ENCODE measurements at places on chromosomes 11 and 22.

DNA sequence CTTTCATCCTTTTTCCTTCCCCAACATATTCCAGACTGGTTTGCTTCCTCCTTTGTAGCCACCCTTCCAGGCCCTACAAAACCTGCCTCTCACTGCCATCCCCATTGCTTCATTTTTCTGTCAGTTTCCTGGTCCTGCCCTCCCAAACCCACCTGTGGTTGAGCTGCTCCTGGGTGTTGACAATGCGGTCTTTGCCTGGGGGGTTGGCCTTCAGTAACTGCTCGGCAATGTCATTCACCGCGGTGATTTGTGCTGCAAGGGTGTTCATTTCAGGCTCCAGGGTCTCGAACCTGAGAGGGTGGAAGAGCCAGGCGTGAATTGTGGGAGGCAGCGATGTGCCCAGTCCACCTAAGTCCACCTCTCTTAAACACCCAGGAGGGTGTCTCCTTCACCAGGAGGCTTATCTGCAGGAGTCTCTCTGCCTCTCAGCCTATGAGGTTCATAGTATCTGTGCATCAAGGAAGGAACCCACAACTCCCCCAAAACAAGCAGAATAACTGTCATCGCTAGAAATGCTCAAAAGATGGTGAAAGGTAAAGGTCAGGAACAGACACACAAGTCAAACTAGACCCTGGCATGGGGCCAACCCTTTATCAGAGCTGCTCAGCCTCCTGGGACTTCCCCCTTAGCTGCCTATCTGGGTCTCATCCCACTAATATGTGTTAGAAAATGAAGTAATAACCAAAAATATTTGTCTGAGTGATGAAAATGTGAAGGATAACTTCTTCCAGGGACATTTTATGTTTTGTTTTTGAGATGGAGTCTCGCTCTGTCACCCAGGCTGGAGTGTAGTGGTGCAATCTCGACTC, 23.9 kb upstream of the RBM4B start:
- DNase-seq = no peak

DNA sequence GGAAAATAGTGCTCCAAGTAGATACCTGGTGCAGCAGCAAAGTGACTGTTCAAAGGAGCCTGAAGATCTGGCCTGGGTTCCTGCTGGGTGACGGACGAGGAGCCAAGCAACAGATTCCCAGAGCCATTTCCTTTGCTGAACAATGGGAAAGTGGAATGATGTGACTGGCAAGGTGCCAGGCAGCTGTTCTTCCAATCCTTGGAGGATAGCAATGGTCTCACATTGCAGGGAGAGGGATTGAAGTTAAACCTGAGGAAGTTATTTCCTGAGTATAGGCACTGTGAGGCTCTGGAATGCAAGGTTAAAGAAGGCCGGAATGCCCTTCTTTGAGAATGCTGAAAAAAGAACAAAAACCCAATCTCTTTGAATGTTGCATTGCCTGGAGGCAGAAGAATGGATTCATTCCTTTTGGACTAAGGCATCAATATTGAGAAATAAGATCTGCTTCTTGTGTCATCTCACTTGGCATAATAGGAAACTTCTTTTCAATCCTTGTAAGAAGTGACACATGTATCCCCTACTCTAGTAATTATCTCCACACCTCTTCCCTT, 223.8 kb downstream of the BLID start:
- no peak for DNase-seq

- no peak for DNase-seq
Observed at GRCh38 chr22:43869799-43870198, 7.5 kb upstream of the SULT4A1 start.

- DNase-seq = no peak
Observed at GRCh38 chr22:39361496-39361895, 11.7 kb downstream of the SYNGR1 start.

- no peak for DNase-seq
Observed at GRCh38 chr11:96595011-96595410, 205.2 kb downstream of the JRKL start.

DNA sequence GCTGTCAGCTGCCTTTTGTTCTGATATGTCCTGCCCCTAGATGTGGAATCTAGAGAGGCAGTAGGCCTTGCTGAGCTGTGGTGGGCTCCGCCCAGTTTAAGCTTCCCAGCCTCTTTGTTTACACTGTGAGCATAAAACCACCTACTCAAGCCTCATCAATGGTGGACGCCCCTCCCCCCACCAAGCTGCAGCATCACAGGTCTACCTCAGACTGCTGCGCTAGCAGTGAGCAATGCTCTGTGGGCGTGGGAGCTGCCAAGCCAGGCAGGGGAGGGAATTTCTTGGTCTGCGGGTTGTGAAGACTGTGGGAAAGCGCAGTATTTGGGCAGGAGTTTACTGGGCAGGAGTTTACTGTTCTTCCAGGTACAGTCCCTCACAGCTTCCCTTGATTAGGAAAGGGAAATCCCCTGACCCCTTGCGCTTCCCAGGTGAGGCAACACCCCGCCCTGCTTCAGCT, 98.5 kb downstream of the SMCO4 start:
- DNase-seq = no peak

GRCh38 chr11:20881328-20882079, 212.1 kb downstream of the NELL1 start:
- DNase-seq = no peak

- no peak for DNase-seq
Observed at GRCh38 chr22:50224071-50224470, 20.8 kb downstream of the TUBGCP6 start.

DNA sequence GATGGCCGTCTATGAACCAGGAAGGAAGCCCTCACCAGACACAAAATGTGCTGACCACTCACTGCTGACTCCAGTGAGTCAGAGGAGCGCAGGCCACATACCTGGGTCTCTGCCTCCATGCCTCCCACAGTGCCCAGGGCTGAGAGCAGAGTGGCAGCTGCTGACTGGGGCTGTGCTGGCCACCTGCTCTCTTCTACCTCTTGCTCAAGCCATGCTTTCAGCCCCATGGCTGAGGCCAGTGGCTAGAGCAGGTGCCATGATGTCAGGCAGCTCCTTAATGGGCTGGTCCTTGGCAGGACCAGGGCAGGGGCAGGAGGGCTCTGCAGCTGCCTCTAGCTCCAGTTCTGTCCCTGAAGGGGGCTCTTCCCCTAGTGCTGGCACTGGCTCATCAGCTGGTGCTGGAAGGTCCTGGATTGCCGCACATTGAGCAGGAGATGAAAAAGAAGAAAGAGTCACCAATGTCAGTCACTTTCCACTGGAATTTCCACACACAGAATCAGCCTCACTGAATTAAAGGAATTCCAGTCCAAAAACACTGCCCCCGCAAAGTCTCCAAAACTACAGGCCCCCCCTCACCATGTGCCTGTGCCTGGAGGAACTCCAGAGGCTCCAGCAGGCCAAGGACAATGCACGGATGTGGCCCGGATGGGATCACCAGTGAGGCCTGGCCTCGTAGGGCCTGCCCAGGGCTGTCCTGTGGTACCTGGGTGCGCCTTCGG, 86.4 kb downstream of the GGTLC2 start:
- no peak for DNase-seq

GRCh38 chr11:133476570-133477250, 55.6 kb downstream of the OPCML start:
- no peak for DNase-seq

DNA sequence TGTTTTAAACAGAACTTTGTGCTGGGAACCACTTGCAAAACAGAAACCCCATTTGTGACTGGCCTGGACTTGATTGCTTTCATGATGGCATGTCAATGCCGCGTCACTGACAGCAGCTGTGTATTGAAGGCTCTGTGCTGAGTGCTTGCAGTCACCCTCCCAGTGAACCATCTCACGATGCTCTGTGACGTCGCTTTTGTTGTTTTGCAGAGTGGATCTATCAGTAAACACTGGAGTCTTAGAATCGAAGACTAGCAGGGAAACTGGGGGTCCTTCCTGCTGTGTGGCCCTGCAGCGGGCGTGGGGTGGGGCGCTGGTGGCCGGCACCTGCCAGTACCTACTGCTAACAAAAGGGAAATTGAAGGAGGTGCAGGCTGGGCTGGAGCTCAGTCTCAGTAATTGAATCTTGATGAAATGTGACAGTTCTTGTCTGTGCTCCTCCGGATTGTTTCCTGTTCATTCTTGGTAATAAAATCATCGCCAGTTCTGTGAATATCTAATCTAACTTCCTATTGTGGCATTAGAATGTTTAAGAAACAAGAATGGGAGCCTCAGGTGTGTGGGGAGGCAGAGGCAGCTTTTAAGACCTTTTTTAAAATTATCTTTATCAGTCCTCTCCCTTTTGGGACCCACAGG, 50.5 kb upstream of the PARVG start:
- no peak for DNase-seq

GRCh38 chr11:17606233-17607082, 59.4 kb downstream of the OTOG start:
- DNase-seq = no peak

DNA sequence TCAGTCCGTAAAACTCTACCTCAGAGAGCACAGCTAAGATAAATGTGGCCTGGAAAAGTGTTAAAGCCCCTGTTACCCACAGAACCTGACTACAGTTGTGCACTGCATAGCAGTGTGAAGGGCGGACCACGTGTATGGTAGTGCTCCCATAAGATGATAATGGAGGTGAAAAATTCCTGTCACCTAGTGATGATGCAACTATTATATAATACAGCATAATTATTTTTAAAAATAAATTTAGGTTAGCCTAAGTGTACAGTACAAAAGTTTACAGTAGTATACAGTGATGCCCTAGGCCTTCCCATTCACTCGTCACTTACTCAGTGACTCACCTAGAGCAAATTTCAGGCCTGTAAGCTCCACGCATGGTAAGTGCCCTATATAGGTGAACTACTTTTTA, 76.6 kb upstream of the RASSF10 start:
- no peak for DNase-seq

GRCh38 chr11:64888729-64889511, 10.5 kb upstream of the EHD1 start:
- DNase-seq = no peak

GRCh38 chr11:96307776-96308140, 35.2 kb downstream of the MAML2 start:
- no peak for DNase-seq

DNA sequence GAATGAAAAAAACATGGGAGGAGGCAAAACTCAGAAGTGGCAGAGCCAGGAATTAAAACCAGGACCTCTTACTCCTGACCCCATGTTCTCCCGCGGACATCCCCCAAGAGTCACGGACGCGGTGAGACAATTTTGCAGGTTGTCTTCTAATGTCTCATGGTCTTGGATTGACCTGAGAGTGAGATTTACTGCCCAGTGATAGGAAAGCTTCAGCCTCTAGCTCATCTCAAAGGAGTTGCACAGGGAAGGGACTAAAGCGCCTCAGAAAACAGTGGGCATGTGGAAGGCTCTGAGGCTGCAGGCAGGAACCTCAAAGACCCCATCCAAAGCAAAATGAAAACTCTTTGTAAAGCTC, 197.4 kb downstream of the ADAMTS15 start:
- DNase-seq = no peak

GRCh38 chr22:17922925-17923903, 101.1 kb downstream of the MICAL3 start:
- DNase-seq = no peak

GRCh38 chr22:26906464-26906863, 249.1 kb downstream of the MIAT start:
- DNase-seq = no peak

- DNase-seq = no peak
Observed at GRCh38 chr11:107562647-107563208, 2.8 kb downstream of the ALKBH8 start.

DNA sequence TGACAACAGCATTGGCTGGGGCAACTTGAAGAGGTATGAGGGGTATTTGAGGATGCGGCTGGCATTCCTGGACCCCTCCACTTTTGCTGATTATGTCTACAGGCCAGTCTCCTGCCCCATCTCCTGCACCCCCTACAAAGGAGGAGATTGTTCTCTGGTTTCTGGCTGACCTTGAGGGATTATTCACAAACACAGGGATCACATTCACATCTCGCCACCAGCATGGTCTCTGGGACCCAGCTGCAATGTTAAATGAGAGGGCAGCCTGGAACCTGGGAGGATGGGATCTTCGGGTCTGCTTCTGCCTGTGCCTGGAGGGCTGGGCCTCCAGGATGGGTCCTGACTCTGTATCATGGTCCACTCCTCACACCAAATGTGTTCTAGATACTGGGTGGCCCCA, 32.8 kb upstream of the MYEOV start:
- DNase-seq = no peak

- no peak for DNase-seq
Observed at GRCh38 chr11:104130161-104130560, 33.8 kb downstream of the PDGFD start.

GRCh38 chr11:1330473-1330872, 21.0 kb upstream of the TOLLIP start:
- DNase-seq = no peak

DNA sequence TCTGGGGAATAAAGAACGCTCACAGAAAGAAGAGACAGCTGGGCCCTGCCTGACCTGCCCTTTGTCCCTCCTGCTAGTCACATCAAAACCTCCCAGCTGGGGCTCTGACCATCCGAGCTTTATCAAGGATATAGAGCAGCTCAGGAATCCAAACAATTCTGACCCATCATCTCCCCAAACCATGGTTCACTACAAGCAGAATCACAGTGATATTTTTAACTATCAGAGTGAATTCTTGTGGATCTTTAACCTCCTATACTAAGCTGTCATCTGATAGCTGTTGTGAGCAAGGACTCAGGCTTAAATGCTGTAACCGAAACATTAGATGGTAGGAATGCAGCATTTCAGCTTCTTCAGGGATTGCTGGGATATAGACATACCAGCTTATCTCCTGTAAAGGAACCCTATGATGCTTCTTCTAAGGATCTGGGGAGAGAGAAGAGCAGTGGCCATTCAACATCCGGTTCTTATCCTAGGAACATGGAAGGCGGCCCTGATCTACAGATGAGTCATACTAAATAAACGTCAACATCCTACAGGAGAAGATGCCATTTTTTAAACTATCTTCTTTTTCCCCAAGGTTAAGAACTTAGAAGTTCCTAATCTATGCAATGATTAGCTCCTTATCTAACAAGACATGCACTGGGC, 84.7 kb upstream of the AKIP1 start:
- no peak for DNase-seq

- DNase-seq = no peak
Observed at GRCh38 chr22:49188591-49188990, 639.1 kb downstream of the BRD1 start.

DNA sequence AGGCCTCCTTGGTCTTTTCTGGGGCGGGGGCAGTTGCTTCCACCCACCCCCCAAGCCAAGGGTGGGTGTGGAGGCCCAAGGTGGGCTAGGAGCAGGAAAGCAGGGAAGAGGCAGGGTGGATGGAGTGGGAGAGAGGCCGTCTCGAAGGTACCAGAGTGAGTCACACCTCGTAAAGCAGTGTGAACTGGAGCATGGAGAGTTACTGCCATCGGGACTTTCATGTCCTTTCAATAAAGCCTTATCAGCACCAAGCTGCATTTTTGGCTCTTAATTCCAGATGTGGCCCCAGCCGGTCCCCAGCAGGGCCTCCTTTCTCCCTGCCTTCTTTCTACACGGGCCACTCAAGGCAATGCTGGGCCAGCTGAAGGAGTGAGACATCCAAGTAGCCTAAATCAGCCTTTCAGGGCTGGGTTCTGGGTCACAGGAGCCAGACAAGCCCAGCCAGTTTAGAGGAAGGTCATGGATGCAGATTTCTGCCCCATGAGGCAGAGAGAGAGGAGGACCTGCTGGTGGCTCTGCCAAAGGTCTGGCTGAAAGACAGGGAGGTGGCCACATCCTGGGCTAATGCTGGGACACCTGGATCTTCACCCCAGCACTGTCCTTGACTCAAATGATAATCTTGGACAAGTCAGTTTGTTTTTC, 59.0 kb upstream of the CD82 start:
- DNase-seq = no peak
